ENCODE measurements at places on chromosomes 3 and 15. TPM values are rescaled to one million over a fixed set of nuclear protein-coding genes. Genes with fewer than 3 reads are reported as not detected.

GRCh38 chr3:188759336-188760005 lies 412.3 kb upstream of the TPRG1 start:
- no peak overlapping the region for H3K4me3 ChIP-seq
- DNase-seq = no peak
- no peaks in the 10 kb centered on the region for H3K36me3 ChIP-seq

GRCh38 chr3:164332831-164333802 lies 745.2 kb downstream of the SI start:
- no peak overlapping the region for H3K4me3 ChIP-seq
- no peak overlapping the region for H3K27ac ChIP-seq
- DNase-seq = no peak
- no peaks in the 10 kb centered on the region for H3K4me1 ChIP-seq
- no peaks in the 10 kb centered on the region for H3K36me3 ChIP-seq

DNA sequence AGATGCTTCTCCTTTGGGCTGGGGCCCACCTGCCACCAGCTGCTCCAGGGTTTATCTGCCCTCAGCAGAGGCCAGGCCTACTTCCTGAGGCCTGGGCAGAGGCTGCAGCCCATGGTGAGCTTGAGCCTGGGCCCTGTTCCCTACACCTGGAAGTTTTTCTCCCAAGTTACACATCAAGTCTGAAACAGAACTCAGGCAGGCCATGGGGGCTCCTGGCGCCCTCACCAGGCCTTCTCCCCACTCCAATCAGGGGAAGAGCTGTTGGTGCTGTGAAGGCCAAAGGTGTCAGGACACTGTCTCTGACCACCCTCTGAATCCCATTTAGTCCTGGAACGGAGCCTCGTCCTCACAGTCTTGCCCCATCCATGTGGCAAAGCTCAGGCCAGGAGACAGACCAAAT lies 7.3 kb downstream of the VWA5B2 start:
- no peak overlapping the region for H3K4me3 ChIP-seq
- H3K27ac ChIP-seq = no peak overlapping the region
- H3K36me3 ChIP-seq = no peaks in the 10 kb centered on the region
- H3K4me1 ChIP-seq = peaks cover 10% of the 10 kb centered on the region
- no peaks in the 10 kb centered on the region for H3K27me3 ChIP-seq

DNA sequence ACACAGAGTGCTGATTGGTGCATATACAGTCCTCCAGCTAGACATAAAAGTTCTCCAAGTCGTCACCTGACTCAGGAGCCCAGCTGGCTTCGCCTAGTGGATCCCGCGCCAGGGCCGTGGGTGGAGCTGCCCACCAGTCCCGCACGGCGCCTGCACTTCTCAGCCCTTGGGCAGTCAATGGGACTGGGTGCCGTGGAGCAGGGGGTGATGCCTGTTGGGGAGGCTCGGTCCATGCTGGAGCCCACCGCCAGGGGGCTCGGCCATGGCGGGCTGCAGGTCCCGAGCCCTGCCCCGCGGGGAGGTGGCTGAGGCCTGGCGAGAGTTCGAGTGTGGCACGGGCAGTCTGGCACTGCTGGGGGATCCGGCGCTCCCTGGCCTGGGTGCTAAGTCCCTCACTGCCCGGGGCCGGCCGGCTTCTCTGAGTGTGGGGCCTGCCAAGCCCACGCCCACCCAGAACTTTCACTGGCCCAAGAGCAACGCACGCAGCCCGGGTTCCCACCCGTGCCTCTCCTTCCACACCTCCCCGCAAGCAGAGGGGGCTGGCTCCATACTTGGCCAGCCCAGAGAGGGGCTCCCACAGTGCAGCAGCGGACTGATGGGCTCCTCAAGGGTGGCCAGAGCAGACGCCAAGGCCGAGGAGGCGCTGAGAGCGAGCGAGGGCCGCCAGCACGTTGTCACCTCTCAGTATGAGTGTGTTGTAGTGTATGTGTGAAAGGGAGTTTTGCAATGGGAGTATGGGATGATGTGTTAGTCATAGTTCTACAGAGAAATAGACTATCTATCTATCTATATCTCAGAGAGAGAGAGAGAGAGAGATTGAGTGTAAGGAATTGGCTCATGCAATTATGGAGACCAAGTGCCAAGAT lies 69.0 kb downstream of the UBE2E2 start:
- no peaks in the 10 kb centered on the region for H3K27me3 ChIP-seq
- H3K4me1 ChIP-seq = no peaks in the 10 kb centered on the region
- no peaks in the 10 kb centered on the region for H3K36me3 ChIP-seq
- H3K4me3 ChIP-seq = no peak overlapping the region
- no peak overlapping the region for H3K27ac ChIP-seq
- no peak for DNase-seq

GRCh38 chr3:139607257-139608107 lies 67.9 kb upstream of the RBP1 start:
- H3K27ac ChIP-seq = no peak overlapping the region
- DNase-seq = no peak
- no peak overlapping the region for H3K4me3 ChIP-seq
- H3K36me3 ChIP-seq = no peaks in the 10 kb centered on the region

DNA sequence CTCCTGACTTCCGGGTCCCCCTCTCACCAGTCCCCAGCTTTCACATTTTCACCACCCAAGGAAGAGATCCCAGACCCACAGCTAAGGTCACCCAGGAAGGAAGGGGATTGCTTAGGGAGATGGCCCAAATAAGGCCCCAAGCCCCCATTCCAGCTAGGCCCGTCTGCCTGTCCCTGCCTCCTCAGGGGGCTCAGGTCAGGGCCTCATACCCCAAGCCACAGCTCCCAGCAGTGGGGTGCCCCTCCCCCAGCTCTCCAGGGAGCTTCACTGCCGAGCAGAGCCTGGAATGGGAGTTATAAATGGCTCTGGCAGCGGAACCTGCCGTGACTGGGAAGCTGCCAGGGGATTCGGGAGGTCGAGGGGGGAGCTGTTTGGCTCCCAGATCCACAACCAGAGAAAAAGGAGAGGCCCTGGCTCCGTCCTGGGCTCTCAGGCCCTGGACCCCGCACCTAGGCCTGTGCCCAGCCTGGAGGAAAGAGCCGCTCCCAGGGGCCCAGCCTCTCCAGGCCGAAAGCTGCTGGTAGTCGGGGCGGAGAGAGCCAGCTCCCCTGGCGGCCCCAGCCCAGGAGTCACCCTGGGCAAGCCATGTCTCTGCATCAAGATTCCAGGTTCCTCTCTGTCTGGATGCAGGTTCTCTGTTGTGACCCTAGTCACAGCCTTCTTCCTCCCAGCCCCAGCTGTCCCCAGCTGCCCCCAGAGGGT lies 550 bp downstream of the CCDC9B start:
- H3K27me3 ChIP-seq = no peaks in the 10 kb centered on the region
- H3K36me3 ChIP-seq = no peaks in the 10 kb centered on the region
- no peak for DNase-seq
- H3K4me1 ChIP-seq = peaks cover 20% of the 10 kb centered on the region
- no peak overlapping the region for H3K27ac ChIP-seq
- no peak overlapping the region for H3K4me3 ChIP-seq

DNA sequence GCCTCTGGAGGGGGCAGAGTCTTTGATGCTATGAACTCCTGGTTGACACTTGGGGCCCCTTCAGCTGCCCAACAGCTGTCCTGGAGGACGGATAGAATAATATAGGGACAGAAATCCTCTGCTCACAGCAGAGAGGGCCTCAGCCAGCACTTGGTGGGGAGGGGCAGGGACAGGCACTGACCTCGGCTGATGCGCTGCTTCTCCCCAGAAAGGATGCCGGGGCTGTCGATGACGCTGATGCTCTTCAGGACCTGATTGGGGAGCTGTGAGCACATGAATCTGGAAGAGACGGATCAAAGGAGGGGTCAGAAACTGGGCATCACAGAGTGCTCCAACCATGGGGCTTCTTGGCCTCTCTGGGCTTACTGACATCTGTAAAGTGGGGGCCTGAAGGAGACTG lies 29.5 kb downstream of the EHD4 start:
- H3K27ac ChIP-seq = no peak overlapping the region
- H3K4me1 ChIP-seq = no peaks in the 10 kb centered on the region
- H3K27me3 ChIP-seq = no peaks in the 10 kb centered on the region
- no peak for DNase-seq

- H3K27me3 ChIP-seq = no peaks in the 10 kb centered on the region
- H3K4me3 ChIP-seq = no peak overlapping the region
- H3K27ac ChIP-seq = no peak overlapping the region
- H3K4me1 ChIP-seq = no peaks in the 10 kb centered on the region
Observed at GRCh38 chr3:111152496-111152895, 80.9 kb downstream of the NECTIN3 start.

DNA sequence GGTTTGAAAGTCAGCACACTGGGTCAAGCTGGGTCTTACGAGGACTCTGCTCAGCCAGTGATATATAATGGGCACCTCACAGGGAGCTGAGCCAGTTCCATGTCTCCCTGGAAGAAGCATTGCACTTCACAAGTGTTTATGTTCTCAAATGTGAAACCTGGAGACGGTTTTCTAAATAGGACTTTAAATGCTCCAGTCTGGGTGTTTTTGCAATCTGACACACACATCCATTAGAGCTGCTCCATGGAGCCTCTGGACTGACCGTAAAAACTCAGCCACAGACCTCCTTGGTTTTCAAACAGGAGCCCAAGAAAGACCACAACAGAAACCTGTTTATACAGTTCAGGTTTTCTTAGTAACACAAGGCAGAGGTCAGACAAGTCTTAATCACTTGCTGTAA lies 201.3 kb upstream of the LRIG1 start:
- H3K27me3 ChIP-seq = peaks cover 2% of the 10 kb centered on the region
- no peak overlapping the region for H3K27ac ChIP-seq
- no peak overlapping the region for H3K4me3 ChIP-seq
- peaks cover 17% of the 10 kb centered on the region for H3K4me1 ChIP-seq
- no peak for DNase-seq

- H3K36me3 ChIP-seq = no peaks in the 10 kb centered on the region
- no peaks in the 10 kb centered on the region for H3K27me3 ChIP-seq
- H3K4me3 ChIP-seq = no peak overlapping the region
- no peaks in the 10 kb centered on the region for H3K4me1 ChIP-seq
- DNase-seq = no peak
Observed at GRCh38 chr3:12224181-12225147, 64.4 kb upstream of the PPARG start.

GRCh38 chr3:141074529-141074928 lies 23.4 kb downstream of the SPSB4 start:
- H3K27ac ChIP-seq = no peak overlapping the region
- no peaks in the 10 kb centered on the region for H3K27me3 ChIP-seq
- no peak overlapping the region for H3K4me3 ChIP-seq
- no peaks in the 10 kb centered on the region for H3K4me1 ChIP-seq

RNF123 gene
- total RNA-seq = 31.5 TPM

ZNF620 gene
- total RNA-seq = 3.1 TPM

ECE2 gene
- 0.15 TPM for total RNA-seq

CCR2 gene
- total RNA-seq = not detected

Data from Karpas-422 (cell line).